CD8-positive, alpha-beta T cell (primary cell): ENCODE measurements at places on chromosomes 16 and 17. TPM values are rescaled to one million over a fixed set of nuclear protein-coding genes. Genes with fewer than 3 reads are reported as not detected.

DNA sequence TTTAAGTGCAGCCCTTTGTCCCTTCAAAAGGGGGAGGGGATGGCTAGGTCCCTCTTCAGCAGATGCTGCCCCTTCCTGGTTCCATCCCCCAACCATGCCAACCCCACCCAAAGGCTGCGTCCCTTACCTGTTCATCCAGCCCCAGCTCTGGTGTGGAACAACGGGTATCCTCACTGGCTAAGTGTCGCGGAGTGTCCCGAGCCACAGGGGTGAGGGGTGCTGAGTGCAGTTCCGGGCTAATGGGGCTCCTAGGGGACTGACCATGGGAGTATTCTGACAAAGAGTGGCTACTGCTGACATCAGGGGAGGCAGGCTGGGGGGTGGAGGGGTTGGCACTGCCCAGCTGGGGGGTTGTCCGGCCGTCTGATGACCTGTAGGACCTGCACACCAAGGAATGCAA is 32.9 kb downstream of the STH start:
- DNase-seq, result no peak

DNA sequence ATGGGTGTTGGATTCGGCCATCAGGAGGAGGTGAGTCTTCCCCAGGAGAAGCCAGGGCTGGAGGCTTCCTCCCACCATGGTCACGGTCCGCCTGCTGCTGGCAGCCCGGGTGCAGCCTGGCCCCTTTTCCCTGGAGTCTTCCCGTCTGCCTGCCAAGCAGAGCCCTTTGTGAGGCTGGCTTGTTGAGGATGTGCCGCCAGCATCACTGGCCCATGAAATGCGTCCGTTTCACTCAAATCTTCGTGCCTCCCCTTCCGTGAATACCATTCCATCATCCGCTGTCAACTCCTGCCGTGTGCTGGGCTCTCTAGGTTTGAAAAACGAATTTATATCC is 9.6 kb downstream of the VPS4A start:
- DNase-seq, result no peak

DNA sequence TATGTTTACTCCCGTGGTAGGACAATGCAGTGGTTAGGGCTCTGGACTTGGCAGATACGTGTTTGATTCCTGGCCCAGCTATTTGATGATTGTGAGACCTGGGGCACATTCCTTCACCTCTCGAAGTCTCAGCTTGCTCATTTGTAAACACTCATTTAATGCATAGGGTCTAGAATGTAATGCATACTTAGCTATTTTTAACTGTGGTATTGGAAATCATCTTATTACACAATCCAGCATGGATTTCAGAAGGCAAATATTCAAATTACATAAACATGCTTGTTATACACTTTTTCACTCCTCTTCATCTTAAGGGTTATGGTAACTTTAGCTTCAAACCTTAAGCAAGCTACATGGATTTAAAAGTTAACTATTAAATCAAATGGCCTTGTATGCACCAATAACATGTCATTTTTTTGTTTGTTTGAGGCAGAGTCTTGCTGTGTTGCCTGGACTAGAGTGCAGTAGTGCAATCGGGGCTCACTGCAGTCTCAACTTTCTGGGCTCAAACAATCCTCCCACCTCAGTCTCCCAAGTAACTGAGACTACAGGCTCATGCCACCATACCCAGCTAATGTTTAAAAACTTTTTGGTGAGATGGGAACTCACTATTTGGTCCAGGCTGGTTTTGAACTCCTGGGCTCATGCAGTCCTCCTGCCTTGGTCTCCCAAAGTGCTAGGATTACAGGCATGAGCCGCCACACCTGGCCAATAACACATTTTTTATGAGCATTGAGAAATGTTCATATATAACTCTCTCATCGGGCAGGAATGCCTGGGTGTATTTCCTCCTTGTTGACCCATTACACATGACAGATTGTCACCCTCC is 52.5 kb downstream of the VAT1L start:
- no peak for DNase-seq

GRCh38 chr16:67158637-67159600 is 790 bp downstream of the TRADD start:
- peak; percentile 72 for DNase-seq

DNA sequence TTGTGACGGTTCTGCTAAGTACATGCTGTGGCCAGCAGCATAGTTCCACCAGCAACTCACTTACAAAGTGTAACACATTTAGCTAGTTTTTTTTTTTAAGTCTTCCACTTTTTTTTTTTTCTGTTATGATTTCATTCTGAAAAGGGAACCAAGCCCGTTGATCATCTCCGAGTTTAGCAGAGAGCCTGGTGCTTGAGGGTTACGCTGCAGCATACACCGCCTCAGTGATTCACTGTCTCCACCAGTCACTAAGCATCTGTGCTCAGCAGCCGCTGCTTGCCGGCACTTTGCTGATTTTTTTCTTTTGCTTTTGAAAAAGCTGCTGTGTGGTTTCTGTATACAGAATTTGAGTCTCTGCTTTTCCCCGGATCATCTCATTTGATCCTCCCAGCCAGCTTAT is 194.5 kb upstream of the CDH13 start:
- no peak for DNase-seq

- DNase-seq, result peak; percentile 24
Measured at GRCh38 chr17:32341141-32341856, 674 bp downstream of the C17orf75 start.

ST6GALNAC1 gene
- total RNA-seq, result not detected

SOCS1 gene
- 74.5 TPM for total RNA-seq

NDE1 gene
- total RNA-seq, result 113 TPM

CLEC16A gene
- 20.5 TPM for total RNA-seq
